ENCODE measurements at places on chromosomes 11 and 22. TPM values are rescaled to one million over a fixed set of nuclear protein-coding genes. Genes with fewer than 3 reads are reported as not detected.

The CRYBB3 gene
- 1.8 TPM for total RNA-seq

The OVCH2 gene
- total RNA-seq: not detected

The BDNF gene
- total RNA-seq: 8.3 TPM

The MS4A5 gene
- not detected for total RNA-seq

The BTG4 gene
- not detected for total RNA-seq

The CARNS1 gene
- not detected for total RNA-seq

- H3K27ac ChIP-seq: no peak overlapping the region
- H3K4me1 ChIP-seq: no peaks in the 10 kb centered on the region
- H3K36me3 ChIP-seq: no peaks in the 10 kb centered on the region
- peaks cover 66% of the 10 kb centered on the region for H3K27me3 ChIP-seq
- DNase-seq: peak; percentile 10
- H3K4me3 ChIP-seq: no peak overlapping the region
Observed at GRCh38 chr11:58963551-58964104, 24.3 kb downstream of the GLYATL1 start.

DNA sequence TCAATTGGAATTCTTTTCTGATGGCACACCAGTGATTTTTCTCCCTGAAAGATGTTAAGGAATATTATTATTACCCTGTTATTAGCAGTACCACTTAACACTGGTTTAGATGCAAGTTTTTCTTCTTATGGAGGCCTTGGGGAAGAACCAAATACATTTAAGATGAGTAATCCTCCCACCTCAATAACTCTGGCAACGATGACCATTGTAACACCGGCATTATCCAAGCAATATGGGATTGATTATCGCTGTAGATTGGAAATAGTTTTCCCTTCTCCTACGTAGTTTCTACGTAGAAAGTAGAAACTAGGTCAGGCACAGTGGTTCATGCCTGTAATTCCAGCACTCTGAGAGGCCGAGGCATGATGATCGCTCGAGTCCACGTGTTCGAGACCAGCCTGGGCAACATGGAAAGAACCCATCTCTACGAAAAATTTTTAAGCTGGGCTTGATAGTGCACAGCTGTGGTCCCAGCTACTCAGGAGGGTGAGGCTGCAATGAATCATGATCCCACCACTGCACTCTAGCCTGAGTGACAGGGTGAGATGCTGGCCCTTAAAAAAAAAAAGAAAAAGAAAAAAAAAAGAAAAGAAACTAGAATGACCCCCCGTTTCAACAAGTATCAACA is 45.5 kb downstream of the PACSIN2 start:
- no peak for DNase-seq
- peak overlapping the region; percentile 90 for H3K27ac ChIP-seq
- no peaks in the 10 kb centered on the region for H3K27me3 ChIP-seq
- H3K4me3 ChIP-seq: peak overlapping the region; percentile 29

GRCh38 chr22:16936625-16937024 is 71.4 kb downstream of the GAB4 start:
- DNase-seq: no peak
- no peak overlapping the region for H3K4me3 ChIP-seq
- H3K27me3 ChIP-seq: peaks cover 48% of the 10 kb centered on the region
- no peaks in the 10 kb centered on the region for H3K36me3 ChIP-seq
- H3K4me1 ChIP-seq: no peaks in the 10 kb centered on the region

- H3K36me3 ChIP-seq: peaks cover 18% of the 10 kb centered on the region
- peak overlapping the region; percentile 71 for H3K4me3 ChIP-seq
- H3K27me3 ChIP-seq: no peaks in the 10 kb centered on the region
- DNase-seq: no peak
Observed at GRCh38 chr11:75585293-75585670, 23.2 kb downstream of the SERPINH1 start.

DNA sequence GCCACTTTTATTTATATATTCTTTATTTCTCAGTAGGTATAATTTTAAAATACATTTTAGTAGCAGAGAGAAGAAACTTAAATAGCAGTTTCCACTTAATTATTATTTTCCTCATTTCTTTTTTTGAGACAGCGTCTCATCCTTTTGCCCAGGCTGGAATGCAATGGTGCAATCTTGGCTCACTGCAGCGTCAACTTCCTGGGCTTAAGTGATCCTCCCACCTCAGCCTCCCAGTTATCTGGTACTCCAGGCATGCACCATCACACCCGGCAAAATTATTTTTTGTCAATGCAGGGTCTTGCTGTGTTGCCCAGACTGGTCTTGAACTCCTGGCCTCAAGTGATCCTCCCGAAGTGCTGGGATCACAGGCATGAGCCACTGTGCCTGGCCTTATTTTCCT is 38.3 kb downstream of the ATG13 start:
- no peaks in the 10 kb centered on the region for H3K27me3 ChIP-seq
- H3K27ac ChIP-seq: no peak overlapping the region
- peaks cover 25% of the 10 kb centered on the region for H3K36me3 ChIP-seq
- no peak overlapping the region for H3K4me3 ChIP-seq
- H3K4me1 ChIP-seq: no peaks in the 10 kb centered on the region
- no peak for DNase-seq

- peaks cover 6% of the 10 kb centered on the region for H3K4me1 ChIP-seq
- H3K4me3 ChIP-seq: no peak overlapping the region
- H3K27me3 ChIP-seq: no peaks in the 10 kb centered on the region
- H3K27ac ChIP-seq: no peak overlapping the region
- no peak for DNase-seq
Observed at GRCh38 chr11:114202011-114202609, 94.1 kb upstream of the NNMT start.
